Bronchial epithelial cell (primary cell): ENCODE measurements at places on chromosomes 2 and 18. TPM values are rescaled to one million over a fixed set of nuclear protein-coding genes. Genes with fewer than 3 reads are reported as not detected.

Gene CFAP53
- 0.26 and 1.3 TPM in 2 replicates for total RNA-seq

Gene SCG2
- total RNA-seq, result 0.13 and 0.26 TPM in 2 replicates

Gene SPC25
- total RNA-seq, result 0.13 TPM in 1 of 2 replicates, not detected in the other

Gene LNPK
- 16.6 and 20.0 TPM in 2 replicates for total RNA-seq

Gene CMPK2
- total RNA-seq, result under 0.01 and 0.26 TPM in 2 replicates

Gene TMEM182
- 4.9 and 6.1 TPM in 2 replicates for total RNA-seq

Gene ERFE
- 4.2 and 5.8 TPM in 2 replicates for total RNA-seq

Gene TLX2
- total RNA-seq, result not detected in 2 replicates

Gene BCL11A
- total RNA-seq, result 1.8 and 3.6 TPM in 2 replicates

Gene CCDC121
- 0.79 and 0.90 TPM in 2 replicates for total RNA-seq

Gene RNF152
- 28.4 and 31.9 TPM in 2 replicates for total RNA-seq

Gene GPBAR1
- under 0.01 TPM in 1 of 2 replicates, not detected in the other for total RNA-seq

Gene CYP26B1
- under 0.01 and 0.53 TPM in 2 replicates for total RNA-seq

Gene GLB1L
- total RNA-seq, result 3.7 and 4.7 TPM in 2 replicates

Gene NR4A2
- total RNA-seq, result under 0.01 and 0.26 TPM in 2 replicates

Gene DPP4
- 1.4 and 2.9 TPM in 2 replicates for total RNA-seq

Gene SERPINB5
- 440 and 513 TPM in 2 replicates for total RNA-seq

Gene ADGRF3
- total RNA-seq, result not detected in 2 replicates

Gene FKBP7
- total RNA-seq, result 0.64 and 1.3 TPM in 2 replicates

Gene CACNB4
- total RNA-seq, result 0.38 and 0.53 TPM in 2 replicates
